ENCODE measurements at places on chromosomes 16 and 17.

GRCh38 chr17:31696184-31696602 lies 162.9 kb downstream of the COPRS start:
- no peak for DNase-seq
- no peak overlapping the region for H3K4me3 ChIP-seq
- H3K4me1 ChIP-seq, result no peaks in the 10 kb centered on the region
- H3K27ac ChIP-seq, result no peak overlapping the region
- H3K36me3 ChIP-seq, result no peaks in the 10 kb centered on the region
- H3K27me3 ChIP-seq, result peaks cover 14% of the 10 kb centered on the region

- no peak for DNase-seq
- no peak overlapping the region for H3K4me3 ChIP-seq
- H3K27ac ChIP-seq, result no peak overlapping the region
- peaks cover 7% of the 10 kb centered on the region for H3K27me3 ChIP-seq
Measured at GRCh38 chr16:22751104-22751667, 62.8 kb upstream of the HS3ST2 start.

GRCh38 chr16:89202422-89203215 lies 2.3 kb upstream of the SLC22A31 start:
- peak overlapping the region; percentile 30 for H3K4me3 ChIP-seq
- no peaks in the 10 kb centered on the region for H3K36me3 ChIP-seq
- peaks cover 6% of the 10 kb centered on the region for H3K4me1 ChIP-seq
- no peak overlapping the region for H3K27ac ChIP-seq
- no peak for DNase-seq
- peaks cover 43% of the 10 kb centered on the region for H3K27me3 ChIP-seq

- no peak overlapping the region for H3K27ac ChIP-seq
- no peak overlapping the region for H3K4me3 ChIP-seq
- peaks cover 14% of the 10 kb centered on the region for H3K27me3 ChIP-seq
- H3K4me1 ChIP-seq, result no peaks in the 10 kb centered on the region
Measured at GRCh38 chr16:87003414-87003755, 313.8 kb downstream of the C16orf95 start.

GRCh38 chr17:32709562-32709961 lies 167.4 kb downstream of the MYO1D start:
- no peaks in the 10 kb centered on the region for H3K36me3 ChIP-seq
- H3K27ac ChIP-seq, result no peak overlapping the region
- peaks cover 3% of the 10 kb centered on the region for H3K27me3 ChIP-seq
- no peak overlapping the region for H3K4me3 ChIP-seq
- H3K4me1 ChIP-seq, result no peaks in the 10 kb centered on the region

GRCh38 chr17:43142153-43142552 lies 17.0 kb upstream of the BRCA1 start:
- no peak for DNase-seq
- no peak overlapping the region for H3K27ac ChIP-seq
- H3K4me1 ChIP-seq, result peaks cover 1% of the 10 kb centered on the region
- no peaks in the 10 kb centered on the region for H3K27me3 ChIP-seq

DNA sequence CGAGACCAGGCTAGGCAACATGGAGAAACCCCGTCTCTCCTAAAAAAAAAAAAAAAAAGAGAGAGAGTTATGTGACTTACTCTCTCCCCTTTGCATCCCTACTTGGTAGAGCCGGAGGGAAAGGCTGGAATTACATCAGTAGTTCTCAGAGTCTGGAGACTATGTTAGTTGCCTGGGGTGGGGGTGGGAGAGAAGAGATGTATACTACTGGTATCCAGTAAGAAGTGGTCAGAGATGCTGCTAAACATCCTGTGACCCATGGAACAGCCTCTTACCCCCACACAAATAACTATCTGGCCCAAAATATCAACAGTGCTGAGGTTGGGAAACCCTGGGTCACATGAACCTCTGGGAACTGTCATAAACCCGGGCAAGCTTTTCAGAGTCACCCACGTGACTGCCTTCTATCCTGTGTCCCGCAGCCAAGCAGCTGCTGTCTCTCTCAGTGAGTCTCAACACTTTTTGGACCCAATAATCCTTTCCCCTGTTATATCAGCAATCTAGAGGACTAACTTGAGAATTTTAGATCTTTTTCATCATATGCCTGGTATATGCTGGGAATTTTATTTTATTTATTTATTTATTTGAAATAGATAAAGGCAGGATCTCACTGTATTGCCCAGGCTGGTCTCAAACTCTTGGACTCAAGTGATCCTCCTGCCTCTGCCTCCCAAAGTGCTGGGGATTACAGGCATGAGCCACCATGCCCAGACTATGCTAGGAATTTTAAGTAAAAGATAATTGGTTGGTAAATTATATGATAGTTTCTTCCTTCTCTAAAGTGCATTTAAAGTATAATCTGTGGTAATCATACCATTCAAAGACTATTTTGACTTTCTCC lies 8.7 kb downstream of the EIF1 start:
- H3K27ac ChIP-seq, result no peak overlapping the region
- H3K4me3 ChIP-seq, result no peak overlapping the region
- peaks cover 3% of the 10 kb centered on the region for H3K27me3 ChIP-seq

GRCh38 chr16:4868535-4868934 lies 21.3 kb downstream of the UBN1 start:
- no peak for DNase-seq
- no peaks in the 10 kb centered on the region for H3K27me3 ChIP-seq
- H3K36me3 ChIP-seq, result peaks cover 28% of the 10 kb centered on the region
- H3K27ac ChIP-seq, result no peak overlapping the region
- H3K4me3 ChIP-seq, result no peak overlapping the region
- no peaks in the 10 kb centered on the region for H3K4me1 ChIP-seq

Data from activated naive CD8-positive, alpha-beta T cell treated with anti-CD3 and anti-CD28 coated beads, Interleukin-2, amount 10 ng/mL, durations not matched to agents 7 days and 5 days (primary cell).